Activated CD8-positive, alpha-beta T cell treated with anti-CD3 and anti-CD28 coated beads for 36 hours (primary cell): ENCODE measurements at places on chromosomes 16 and 17. TPM values are rescaled to one million over a fixed set of nuclear protein-coding genes. Genes with fewer than 3 reads are reported as not detected.
A peak's percentile ranks its signal among the peaks of the same experiment; 100 is the strongest.

The ESRP2 gene
- 0.65 TPM for total RNA-seq

The GPR142 gene
- not detected for total RNA-seq

The MAPT gene
- 1.4 TPM for total RNA-seq

The RNF112 gene
- 0.34 TPM for total RNA-seq

The NECAB2 gene
- total RNA-seq: not detected

The THUMPD1 gene
- total RNA-seq: 44.9 TPM

The DRC7 gene
- not detected for total RNA-seq

The KRT12 gene
- total RNA-seq: not detected

The LMF1 gene
- total RNA-seq: 9.7 TPM

GRCh38 chr16:87551487-87551886, 50.8 kb upstream of the JPH3 start:
- no peaks in the 10 kb centered on the region for H3K36me3 ChIP-seq
- DNase-seq: no peak
- no peak overlapping the region for H3K27ac ChIP-seq

GRCh38 chr16:58198022-58198683, at the start of gene CSNK2A2:
Gene CSNK2A2 (minus strand): TSS chr16:58198106. CDS start chr16:58197736, 370 bp downstream.
- DNase-seq: peak; percentile 67
- peak within 1 kb of the TSS; percentile 80 for H3K27ac ChIP-seq
- peaks cover 25% of the 10 kb centered on the region for H3K36me3 ChIP-seq
- H3K27me3 ChIP-seq: peaks cover 7% of the 10 kb centered on the region
- peaks cover 40% of the 10 kb centered on the region for H3K4me1 ChIP-seq

GRCh38 chr17:42518046-42518754, 17.8 kb upstream of the NAGLU start:
- H3K27me3 ChIP-seq: no peaks in the 10 kb centered on the region
- no peaks in the 10 kb centered on the region for H3K4me1 ChIP-seq
- DNase-seq: no peak
- no peak overlapping the region for H3K4me3 ChIP-seq

DNA sequence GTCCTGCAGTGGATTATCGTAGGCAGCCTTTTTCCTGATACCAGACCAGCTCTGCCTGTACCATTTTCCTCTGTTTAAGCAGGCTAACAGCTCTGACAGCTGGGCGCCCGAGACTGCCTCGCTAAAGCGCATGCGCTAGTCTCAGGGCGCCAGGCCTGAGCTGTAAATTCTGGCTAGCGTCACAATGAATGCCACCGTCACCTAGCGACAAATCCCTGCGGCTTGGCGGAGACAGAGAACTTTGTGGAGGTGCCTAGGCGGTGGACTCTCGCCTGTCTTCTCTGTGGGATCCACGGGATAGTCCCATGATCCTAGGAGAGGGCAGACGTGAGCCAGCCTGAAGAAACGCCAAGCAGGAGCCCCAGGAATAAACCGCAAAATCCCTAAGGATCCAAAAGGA, 573.9 kb downstream of the KCNJ18 start:
- DNase-seq: no peak
- no peaks in the 10 kb centered on the region for H3K36me3 ChIP-seq
- H3K4me3 ChIP-seq: no peak overlapping the region
- no peak overlapping the region for H3K27ac ChIP-seq
- H3K4me1 ChIP-seq: no peaks in the 10 kb centered on the region

DNA sequence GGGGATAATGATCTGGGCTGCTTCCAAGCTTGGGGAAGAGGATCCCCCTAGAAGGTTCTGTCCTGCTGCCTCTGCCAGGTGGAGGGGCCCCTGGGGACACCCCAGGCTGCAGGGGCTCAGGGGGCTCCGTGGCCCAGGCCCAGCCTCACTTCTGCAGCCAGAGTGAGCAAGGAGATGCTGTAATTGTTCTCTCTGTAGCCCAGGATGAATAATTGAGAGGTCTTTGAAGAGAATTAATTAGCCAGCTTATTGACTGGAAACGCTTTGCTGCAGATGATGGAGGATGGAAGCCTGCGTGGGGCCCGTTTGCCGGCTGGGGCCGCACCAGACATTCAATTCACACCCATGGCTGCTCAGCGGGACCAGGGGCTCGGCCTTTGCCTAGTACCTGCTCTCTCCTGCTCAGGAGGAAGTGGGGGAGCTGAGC, 38.5 kb downstream of the TMEM235 start:
- H3K4me1 ChIP-seq: peaks cover 19% of the 10 kb centered on the region
- no peak for DNase-seq
- no peaks in the 10 kb centered on the region for H3K36me3 ChIP-seq
- H3K27me3 ChIP-seq: no peaks in the 10 kb centered on the region
- no peak overlapping the region for H3K27ac ChIP-seq

DNA sequence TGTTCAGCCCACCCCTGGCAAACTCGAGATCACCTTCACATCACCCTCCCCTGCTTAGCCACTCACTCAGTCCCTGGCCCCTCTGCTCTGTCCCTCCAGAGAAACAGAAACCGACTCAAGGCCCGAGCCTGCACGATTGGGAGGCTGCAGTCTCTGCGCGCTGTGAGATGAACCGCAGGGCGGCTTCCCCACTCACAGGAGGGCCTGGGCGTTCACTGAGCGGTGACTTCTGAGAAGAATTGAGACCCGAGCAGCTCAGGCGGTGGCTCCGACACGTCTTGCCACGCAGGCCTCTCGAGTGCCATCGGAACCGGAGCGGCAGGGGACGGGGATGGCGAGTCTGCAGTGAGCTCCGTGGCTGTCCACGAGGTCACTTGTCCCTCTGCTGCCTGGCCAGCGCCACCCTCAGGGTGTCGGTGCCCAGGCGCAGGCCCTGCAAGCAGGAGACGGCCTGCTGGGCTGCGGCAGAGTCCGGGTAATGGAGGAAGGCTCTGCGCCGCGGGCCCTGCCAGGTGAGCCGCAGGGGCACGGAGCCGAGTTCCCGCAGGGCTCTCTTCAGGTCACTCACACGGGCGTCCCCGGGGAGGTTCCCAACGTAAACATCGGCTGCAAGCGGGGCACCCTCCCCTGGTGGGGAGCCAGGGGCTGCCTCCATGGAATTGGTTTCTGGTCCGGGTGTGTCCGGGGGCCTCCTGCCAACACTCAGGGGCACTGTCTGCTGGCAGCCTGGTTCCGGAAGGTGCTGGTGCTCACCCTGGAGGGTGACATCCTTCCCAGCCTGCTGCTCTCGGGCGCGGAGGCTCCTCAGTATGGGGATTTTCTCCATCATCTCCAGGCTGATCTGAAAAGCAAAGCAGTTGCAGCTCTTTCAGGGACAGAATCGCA, 21.6 kb downstream of the FOXF1 start:
- peaks cover 6% of the 10 kb centered on the region for H3K36me3 ChIP-seq
- H3K27ac ChIP-seq: no peak overlapping the region
- no peak for DNase-seq
- no peaks in the 10 kb centered on the region for H3K27me3 ChIP-seq
- H3K4me3 ChIP-seq: no peak overlapping the region

DNA sequence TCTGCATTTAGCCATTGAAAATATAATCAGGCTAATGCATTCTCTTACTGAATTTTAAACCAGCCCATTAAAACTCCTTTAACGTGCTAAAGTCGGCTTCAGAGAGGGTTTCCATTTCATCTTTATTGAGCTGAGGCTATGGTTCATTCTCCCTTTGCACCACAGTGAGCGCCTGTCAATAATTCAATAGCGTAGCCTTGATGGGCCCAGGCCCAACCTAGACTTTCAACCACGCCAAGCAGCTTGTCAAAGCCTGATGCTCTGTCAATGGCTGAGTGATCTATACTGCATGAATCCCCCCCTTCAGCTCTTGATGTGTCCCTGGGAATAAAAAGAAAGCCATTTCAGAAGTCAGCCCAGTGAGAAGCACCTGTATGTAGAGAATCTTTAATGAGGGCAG, 106.0 kb downstream of the RBFOX1 start:
- H3K27ac ChIP-seq: no peak overlapping the region
- H3K36me3 ChIP-seq: no peaks in the 10 kb centered on the region
- H3K4me3 ChIP-seq: no peak overlapping the region
- no peak for DNase-seq

- H3K27me3 ChIP-seq: no peaks in the 10 kb centered on the region
- no peak overlapping the region for H3K4me3 ChIP-seq
- no peak overlapping the region for H3K27ac ChIP-seq
- no peaks in the 10 kb centered on the region for H3K4me1 ChIP-seq
Observed at GRCh38 chr17:71726341-71726740, 394.5 kb upstream of the SOX9 start.

- H3K27ac ChIP-seq: no peak overlapping the region
- peaks cover 22% of the 10 kb centered on the region for H3K27me3 ChIP-seq
Observed at GRCh38 chr17:74151551-74152315, 51.7 kb upstream of the RPL38 start.

GRCh38 chr17:76911299-76912017, 43.3 kb downstream of the MGAT5B start:
- H3K27ac ChIP-seq: no peak overlapping the region
- DNase-seq: no peak
- H3K36me3 ChIP-seq: no peaks in the 10 kb centered on the region
- peaks cover 2% of the 10 kb centered on the region for H3K27me3 ChIP-seq
- no peak overlapping the region for H3K4me3 ChIP-seq
- no peaks in the 10 kb centered on the region for H3K4me1 ChIP-seq

- no peaks in the 10 kb centered on the region for H3K4me1 ChIP-seq
- no peaks in the 10 kb centered on the region for H3K36me3 ChIP-seq
- H3K27ac ChIP-seq: no peak overlapping the region
- no peak overlapping the region for H3K4me3 ChIP-seq
Observed at GRCh38 chr17:72189768-72190593, 69.2 kb downstream of the SOX9 start.

DNA sequence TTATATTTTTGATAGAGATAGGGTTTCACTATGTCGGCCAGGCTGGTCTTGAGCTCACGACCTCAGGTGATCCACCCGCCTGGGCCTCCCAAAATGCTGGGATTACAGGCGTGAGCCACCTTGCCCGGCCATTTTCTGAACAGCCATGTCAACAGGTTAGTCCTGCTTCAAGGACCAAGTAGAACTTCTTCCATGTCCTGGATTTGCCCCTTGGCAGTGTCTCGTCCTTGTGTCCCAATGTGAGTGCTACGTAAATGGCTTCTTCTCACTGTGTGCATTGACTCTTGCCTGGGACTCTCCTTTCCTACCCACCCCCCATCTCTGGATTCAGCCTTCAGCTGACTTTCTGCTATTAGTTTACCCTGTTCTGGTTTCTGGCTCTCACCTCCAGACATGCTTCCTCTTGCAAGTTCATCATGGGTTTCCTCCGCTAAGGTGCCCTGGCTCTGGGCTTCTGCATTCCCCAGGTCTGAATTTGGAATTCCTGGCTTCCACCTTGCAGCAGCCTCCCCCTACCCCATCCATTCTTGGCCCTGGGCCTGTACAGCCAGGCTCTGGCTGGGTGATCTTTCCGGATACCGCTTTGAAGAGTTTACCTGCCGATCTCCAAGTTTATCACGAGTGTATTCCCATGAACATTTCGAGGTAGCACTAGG, 14.0 kb upstream of the IRF8 start:
- DNase-seq: no peak
- H3K36me3 ChIP-seq: no peaks in the 10 kb centered on the region
- peaks cover 58% of the 10 kb centered on the region for H3K4me1 ChIP-seq
- no peak overlapping the region for H3K27ac ChIP-seq

GRCh38 chr16:29700253-29700987, 21.4 kb downstream of the QPRT start:
- H3K27me3 ChIP-seq: no peaks in the 10 kb centered on the region
- H3K4me1 ChIP-seq: peaks cover 29% of the 10 kb centered on the region

- H3K27me3 ChIP-seq: peaks cover 13% of the 10 kb centered on the region
- H3K4me3 ChIP-seq: no peak overlapping the region
- H3K27ac ChIP-seq: no peak overlapping the region
Observed at GRCh38 chr17:32831627-32832243, 45.2 kb downstream of the MYO1D start.

GRCh38 chr17:61499632-61500031, 47.4 kb downstream of the TBX4 start:
- H3K27ac ChIP-seq: no peak overlapping the region
- peaks cover 17% of the 10 kb centered on the region for H3K27me3 ChIP-seq
- DNase-seq: no peak
- no peaks in the 10 kb centered on the region for H3K36me3 ChIP-seq

- H3K27me3 ChIP-seq: no peaks in the 10 kb centered on the region
- no peaks in the 10 kb centered on the region for H3K36me3 ChIP-seq
- DNase-seq: peak; percentile 4
- no peak overlapping the region for H3K4me3 ChIP-seq
- no peak overlapping the region for H3K27ac ChIP-seq
Observed at GRCh38 chr17:15233022-15233805, 31.9 kb downstream of the PMP22 start.

DNA sequence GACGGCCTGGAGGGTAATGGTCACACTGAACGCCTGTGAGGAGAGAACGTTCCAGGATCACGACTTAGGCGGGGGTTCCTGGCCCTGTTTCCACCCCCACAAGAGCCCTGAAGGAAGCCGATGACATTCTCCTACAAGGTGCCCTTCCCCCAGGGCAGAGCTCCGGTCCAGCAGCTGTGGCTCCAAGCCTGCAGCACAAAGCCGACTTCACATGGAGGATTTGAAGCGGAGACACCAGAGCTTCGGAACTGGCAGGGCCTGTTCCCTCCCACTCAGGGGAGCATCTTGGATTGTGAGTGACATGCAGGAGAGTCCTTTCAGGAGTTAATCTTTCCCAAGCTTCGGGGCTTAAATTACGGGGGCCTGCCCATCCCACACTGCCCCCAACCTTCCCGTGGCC, 5.0 kb downstream of the FADS6 start:
- peaks cover 18% of the 10 kb centered on the region for H3K27me3 ChIP-seq
- H3K36me3 ChIP-seq: no peaks in the 10 kb centered on the region
- H3K4me1 ChIP-seq: no peaks in the 10 kb centered on the region
- DNase-seq: no peak
- H3K4me3 ChIP-seq: no peak overlapping the region

- H3K4me3 ChIP-seq: peak overlapping the region; percentile 41
- DNase-seq: no peak
- peaks cover 2% of the 10 kb centered on the region for H3K4me1 ChIP-seq
- no peaks in the 10 kb centered on the region for H3K27me3 ChIP-seq
Observed at GRCh38 chr16:27108826-27109665, 42.3 kb downstream of the C16orf82 start.

GRCh38 chr17:19328441-19329061, 34.0 kb downstream of the B9D1 start:
- H3K27me3 ChIP-seq: peaks cover 2% of the 10 kb centered on the region
- no peak overlapping the region for H3K27ac ChIP-seq
- H3K36me3 ChIP-seq: peaks cover 2% of the 10 kb centered on the region
- no peak for DNase-seq
- H3K4me3 ChIP-seq: no peak overlapping the region
- peaks cover 4% of the 10 kb centered on the region for H3K4me1 ChIP-seq

DNA sequence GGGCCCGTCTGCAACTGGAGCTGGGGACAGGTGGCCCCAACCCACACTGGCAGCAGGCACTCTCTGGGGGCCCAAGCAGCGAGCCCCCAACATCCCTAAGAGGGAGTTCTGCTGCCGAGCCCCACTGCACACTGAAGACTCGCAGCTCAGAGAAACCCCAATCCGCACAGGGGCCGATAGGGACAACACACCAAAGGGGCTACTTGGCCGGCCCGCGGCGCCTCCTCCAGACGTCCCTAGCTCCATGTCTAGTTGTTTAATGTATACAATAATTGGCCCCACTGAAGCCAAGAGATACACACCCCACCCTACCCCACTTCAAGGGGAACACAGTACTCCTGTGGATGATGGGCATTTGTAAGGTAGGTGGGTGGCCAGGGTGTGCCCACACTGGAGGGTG, 62.7 kb downstream of the ZNF423 start:
- no peaks in the 10 kb centered on the region for H3K36me3 ChIP-seq
- no peaks in the 10 kb centered on the region for H3K4me1 ChIP-seq
- no peak overlapping the region for H3K4me3 ChIP-seq
- H3K27ac ChIP-seq: no peak overlapping the region
- H3K27me3 ChIP-seq: no peaks in the 10 kb centered on the region
